Esophagus mucosa (tissue), 1 donor: ENCODE measurements at places on chromosomes 4 and X.

DNA sequence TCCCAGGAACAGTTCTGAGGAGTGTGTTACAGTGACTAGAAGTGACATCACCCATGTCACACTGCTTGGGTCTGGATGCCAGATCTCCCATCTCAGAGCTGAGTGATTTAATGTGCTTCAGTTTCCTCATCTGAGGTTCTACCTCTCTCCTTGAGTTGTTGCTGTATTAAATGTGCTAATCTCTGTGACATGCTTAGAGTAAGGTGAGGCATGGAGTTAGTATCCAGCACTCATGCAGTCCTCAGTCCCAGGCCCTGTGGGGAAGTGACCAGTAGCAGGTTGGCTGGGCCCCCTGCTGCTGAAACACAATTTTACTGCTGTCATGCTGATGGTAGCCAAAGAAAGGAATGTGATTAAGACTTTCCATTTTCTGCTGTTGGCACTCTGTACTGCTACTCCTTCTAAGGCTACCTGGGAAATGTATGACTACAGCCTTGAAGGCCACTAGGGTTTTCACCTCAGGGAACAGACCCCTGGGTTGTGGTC lies 639.6 kb downstream of the MID1IP1 start:
- ATAC-seq = no peak

GRCh38 chrX:17930850-17931249 lies 69.8 kb upstream of the RAI2 start:
- ATAC-seq = no peak

DNA sequence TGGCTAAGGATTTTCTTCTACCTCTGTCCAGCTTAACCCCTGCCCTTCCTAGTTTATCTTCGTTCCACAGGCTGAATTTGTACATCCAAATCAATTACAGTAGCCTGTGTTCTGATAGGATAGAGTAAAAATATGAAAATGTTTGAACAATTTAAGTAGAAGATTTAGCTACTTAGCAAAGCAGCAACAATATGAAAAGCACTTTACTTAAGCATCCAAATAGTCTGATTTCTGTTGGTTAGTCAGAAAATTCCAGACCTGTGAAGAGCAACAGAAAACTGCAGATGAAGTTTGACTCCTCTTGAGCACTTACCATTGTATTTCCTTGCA lies 2.0 kb downstream of the ARSJ start:
- no peak for ATAC-seq

- ATAC-seq = no peak
Measured at GRCh38 chr4:144872508-144873225, 225.3 kb downstream of the ANAPC10 start.

- ATAC-seq = no peak
Measured at GRCh38 chr4:1348014-1348513, 1.1 kb downstream of the UVSSA start.

DNA sequence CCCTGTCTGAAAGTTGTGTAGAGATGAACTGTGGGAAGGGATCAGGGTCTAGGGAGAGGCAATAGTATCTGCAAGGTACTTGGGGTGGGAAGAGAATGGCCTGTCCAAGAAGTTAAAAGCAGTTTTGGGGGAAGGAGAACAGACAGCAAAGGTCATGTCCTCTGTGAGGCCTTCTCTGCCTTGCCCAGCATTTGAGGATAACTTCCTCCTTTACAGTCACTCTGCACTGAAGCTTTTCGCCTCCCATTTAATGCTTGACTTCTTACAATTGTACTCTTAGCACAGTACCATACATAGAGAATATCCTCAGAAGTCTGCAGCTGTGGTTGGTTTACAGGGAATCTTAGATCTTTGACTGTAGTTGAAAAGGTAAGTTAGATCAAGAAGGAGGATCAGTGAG lies 121.8 kb upstream of the AP1S2 start:
- ATAC-seq = no peak

GRCh38 chrX:45070116-45071007 lies 130.3 kb downstream of the DIPK2B start:
- ATAC-seq = peak; percentile 69

DNA sequence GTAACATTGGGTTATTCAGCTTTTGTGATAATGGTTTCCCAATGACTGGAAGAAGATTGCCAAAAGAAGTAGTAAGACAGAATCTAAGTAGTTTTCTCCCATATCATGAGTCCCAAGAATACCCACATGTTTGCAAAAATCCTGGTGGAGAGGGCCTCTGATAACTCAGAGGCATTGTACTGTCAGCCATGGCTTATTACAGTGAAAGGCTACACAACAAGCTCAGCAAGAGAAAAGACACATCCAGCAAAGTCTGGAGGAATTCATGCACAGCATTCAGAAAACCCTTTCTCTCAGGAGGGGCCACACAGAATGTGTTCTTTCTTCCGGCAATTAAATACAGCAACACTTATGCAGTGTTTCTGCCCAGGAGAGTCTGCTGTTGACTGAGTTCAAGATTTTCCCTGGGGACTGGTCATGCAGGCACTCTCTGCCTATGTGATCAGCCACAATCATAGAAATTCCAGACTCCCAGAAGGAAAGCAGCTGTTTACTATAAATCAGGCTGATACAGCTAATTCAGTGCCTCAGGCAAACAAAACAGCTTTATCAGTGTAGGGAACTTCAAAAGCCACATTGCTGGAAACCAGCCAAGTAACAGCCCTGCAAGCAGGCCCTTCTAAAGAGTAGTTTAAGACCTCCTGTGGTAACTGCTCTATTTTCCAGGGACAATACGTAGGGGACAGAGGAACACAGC lies 937.1 kb downstream of the CCSER1 start:
- no peak for ATAC-seq

GRCh38 chr4:122879001-122879400 lies 43.4 kb downstream of the NUDT6 start:
- ATAC-seq = no peak

DNA sequence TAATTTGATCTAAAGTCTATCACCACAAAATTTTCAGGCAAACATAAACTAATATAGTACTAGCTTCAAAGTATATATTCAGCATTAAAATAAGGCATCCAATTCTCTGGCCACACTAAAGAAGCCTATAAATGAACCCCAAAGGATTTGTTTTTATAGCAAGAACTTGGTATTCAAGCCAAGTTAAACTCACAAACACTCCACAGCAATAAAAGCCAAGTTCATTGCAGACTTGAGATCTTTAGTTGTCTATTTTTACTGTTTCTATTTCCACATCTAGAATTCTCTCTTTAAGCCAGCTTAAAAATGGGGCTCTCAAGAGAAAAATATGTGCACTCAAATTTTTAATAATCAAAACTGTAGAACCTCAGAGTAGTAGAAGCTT lies 51.1 kb downstream of the WDFY3 start:
- no peak for ATAC-seq

GRCh38 chrX:7252013-7252610 lies 104.2 kb upstream of the PUDP start:
- ATAC-seq = peak; percentile 97

DNA sequence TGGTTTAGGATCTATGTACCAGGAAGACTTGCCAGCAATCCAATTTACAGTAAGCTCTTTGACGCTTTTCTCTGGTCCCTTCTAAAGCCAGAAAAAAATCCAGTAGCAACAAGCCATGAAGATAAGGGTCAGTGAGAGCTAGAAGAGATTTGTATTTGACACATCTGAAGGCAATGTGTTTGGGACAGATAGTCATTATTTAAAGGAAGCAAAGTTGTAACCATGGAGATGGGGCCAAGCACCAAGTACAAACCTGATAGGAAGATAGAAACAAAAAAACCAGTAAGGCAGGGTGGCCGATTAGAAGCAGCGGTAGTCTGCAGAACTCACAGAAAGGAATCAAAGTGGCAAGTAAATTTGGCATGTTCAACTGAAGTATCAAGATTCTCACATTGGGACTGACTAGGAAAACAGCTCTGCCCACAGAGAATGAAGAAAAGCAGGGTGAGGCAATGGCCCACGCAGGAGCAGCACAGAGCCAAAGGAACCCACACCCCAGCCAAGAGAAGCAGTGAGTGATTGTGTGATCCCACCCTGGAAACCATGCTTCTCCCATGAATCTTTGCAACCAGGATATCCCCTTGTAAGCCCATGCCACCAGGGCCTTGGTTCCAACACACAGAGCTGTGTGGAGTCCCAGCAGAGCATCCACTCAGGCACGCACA lies 12.9 kb upstream of the C4orf54 start:
- no peak for ATAC-seq

DNA sequence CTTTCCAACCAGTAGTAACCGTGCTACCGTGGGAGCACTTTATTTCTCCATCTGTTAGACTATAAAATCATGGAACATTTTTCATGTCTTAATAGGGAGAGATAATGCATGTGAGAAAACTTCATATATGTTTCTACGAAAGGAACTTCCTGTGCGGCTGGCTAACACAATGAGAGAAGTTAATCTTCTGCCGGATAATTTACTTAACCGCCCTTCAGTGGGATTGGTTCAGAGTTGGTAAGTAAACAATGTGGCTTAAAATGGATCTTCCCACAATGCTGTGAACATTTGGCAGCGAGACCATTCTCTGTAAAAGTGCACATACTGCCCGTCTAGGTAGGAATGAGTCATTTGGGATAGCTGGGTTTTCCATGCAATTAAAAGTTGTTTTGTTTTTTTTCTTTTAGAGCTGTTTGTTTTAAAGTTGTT lies 29.6 kb downstream of the PDK3 start:
- ATAC-seq = peak; percentile 93

DNA sequence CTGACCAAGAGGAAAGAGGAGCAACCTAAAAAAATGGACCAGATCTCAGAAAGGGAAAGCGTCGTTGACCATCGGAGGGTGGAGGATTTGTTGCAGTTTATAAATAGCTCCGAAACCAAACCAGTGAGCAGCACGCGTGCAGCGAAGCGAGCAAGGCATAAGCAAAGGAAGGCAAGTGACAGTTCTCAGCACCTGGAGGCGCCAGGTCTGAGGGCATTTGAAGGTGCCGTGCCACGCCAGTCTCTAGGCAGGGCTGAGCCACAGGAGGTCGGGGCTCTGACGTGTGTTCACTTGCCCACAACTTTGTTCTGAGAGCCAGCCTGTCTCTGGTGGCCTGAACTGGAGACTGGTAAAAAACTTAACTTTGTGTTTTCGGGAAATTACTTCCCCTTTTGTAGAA lies 59.7 kb downstream of the TNIP2 start:
- peak; percentile 69 for ATAC-seq

- no peak for ATAC-seq
Measured at GRCh38 chr4:3787489-3788365, 21.5 kb downstream of the ADRA2C start.

GRCh38 chr4:93841803-93842345 lies 13.3 kb downstream of the ATOH1 start:
- ATAC-seq = no peak

DNA sequence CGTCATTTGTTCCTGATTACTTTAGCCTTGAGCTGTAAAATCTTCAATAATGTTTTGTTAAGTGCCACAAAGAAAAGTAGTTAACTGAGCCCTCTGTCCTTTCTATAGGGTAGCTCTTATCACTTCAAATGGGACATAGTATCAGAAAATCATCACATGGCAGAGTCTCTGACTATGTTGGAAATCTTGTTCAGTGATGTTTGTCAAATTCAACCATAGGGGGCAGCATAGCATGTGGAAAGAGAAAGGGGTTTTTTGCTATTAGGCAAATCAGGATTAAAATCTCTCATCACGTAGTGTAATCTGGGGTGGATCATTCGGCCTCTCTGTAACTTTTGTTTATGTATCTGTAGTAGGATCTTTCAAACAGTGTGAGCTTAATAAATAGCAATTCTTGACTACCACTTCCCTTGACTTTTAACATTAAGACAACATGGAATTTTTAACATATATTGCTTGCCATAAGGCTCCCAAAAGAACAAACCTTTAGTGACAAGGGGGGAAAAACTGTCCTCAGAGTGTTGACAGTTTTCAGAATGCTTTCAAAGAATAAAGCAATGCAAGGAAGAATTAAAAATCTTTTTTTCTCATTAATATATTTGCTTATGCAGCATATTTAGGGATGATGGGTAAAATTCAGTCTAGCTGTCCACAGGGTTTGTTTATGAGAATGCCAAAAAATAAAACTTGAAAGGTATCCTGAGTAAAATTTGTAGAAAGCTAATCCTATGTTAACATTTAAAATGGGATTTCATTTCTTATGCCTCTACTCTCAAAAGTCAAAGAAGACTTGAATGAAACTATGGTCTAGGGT lies 127.2 kb downstream of the FBXW7 start:
- ATAC-seq = peak; percentile 51

- ATAC-seq = peak; percentile 45
Measured at GRCh38 chrX:31070057-31070468, 1.8 kb downstream of the FTHL17 start.

GRCh38 chrX:73913580-73913979 lies 350.6 kb downstream of the CHIC1 start:
- ATAC-seq = no peak

GRCh38 chr4:146488495-146489174 lies 33.1 kb downstream of the SLC10A7 start:
- no peak for ATAC-seq

GRCh38 chr4:74087481-74087880 lies 11.5 kb downstream of the CXCL2 start:
- no peak for ATAC-seq

GRCh38 chrX:100662170-100662569 lies 18.2 kb downstream of the SRPX2 start:
- no peak for ATAC-seq

GRCh38 chr4:12084690-12085089 lies 656.0 kb upstream of the HS3ST1 start:
- no peak for ATAC-seq

DNA sequence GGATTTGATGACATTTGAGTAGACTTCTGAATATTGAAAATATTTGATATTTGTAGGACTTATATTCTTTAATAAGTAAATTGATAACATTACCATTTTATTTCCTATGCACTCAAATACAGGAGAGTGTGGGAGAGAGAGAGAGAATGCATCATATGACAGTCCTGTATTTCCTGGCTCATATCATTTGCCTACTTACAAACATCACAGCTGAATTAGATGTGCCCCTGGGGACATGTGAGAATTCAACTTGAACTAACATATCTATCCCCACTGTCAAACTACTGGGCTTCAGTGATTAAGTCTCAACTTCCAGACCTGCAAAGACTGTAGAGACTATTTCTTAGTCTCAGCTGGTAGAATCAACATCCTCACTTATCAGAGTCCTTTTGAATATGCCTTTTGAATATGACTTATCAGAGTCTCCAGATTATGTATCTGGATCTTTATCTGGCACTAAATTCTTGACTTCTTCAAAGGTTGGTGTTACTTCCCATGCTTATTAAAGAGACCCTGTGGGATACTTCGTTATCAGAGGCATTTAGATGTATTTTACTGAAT lies 75.5 kb downstream of the PABPC4L start:
- ATAC-seq = no peak

- no peak for ATAC-seq
Measured at GRCh38 chrX:119589810-119590209, 15.4 kb downstream of the UBE2A start.

DNA sequence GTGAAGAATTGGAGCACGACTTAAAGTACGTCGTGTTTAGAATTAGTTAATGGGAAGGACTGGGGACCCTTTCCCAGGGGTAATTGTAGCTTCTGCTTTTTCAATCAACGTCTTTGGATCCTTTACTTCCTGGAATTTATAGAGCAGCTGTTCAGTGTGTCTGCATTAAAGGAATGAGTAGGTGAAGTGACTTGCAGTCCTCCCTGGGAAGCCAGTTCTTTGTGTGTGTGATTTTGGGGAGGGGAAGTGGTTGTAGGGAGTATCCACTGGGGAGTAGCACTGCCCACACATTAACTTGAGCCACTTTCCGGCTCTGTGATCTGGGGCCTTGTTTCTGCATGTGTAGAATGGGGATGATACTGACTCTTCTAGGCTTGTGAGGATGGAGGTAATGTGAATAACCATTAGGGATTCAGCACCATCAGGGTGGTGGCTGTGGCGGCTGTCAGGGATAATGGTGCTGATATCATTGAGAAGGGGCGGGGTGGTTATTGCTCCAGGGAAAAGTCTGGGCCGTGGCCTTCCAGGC lies 54.7 kb downstream of the TMEM131L start:
- no peak for ATAC-seq

GRCh38 chr4:173345648-173346047 lies 11.5 kb upstream of the HMGB2 start:
- ATAC-seq = no peak
